ENCODE measurements at places on chromosomes 2 and 18.
A peak's percentile ranks its signal among the peaks of the same experiment; 100 is the strongest.

GRCh38 chr2:11514081-11514730 is 19.6 kb upstream of the GREB1 start:
- DNase-seq, result no peak

- DNase-seq, result no peak
Measured at GRCh38 chr2:161036926-161037325, 123.3 kb upstream of the TANK start.

- no peak for DNase-seq
Measured at GRCh38 chr18:50439460-50440015, 64.7 kb downstream of the SKA1 start.

DNA sequence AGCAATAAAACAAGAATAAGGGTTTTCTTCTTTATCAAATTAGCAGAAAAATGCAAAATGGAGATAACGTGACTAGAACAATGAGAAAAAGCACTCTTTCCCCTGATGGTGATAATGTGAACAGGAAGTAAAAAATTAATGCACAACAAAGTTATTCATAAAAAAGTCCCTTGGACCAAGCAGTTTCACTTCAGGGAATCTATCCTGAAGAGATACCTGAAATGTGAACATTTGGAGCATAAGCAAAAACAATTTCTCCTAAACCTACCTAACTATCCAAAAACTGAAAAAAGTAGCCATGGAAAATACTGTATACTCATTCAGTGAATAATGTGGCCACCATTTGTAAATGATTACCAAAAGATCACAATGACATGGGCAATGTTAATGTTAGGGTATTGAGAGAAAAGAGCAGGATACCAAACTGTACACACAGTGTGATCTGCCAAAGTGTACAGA is 48.7 kb downstream of the TRIP12 start:
- DNase-seq, result no peak

DNA sequence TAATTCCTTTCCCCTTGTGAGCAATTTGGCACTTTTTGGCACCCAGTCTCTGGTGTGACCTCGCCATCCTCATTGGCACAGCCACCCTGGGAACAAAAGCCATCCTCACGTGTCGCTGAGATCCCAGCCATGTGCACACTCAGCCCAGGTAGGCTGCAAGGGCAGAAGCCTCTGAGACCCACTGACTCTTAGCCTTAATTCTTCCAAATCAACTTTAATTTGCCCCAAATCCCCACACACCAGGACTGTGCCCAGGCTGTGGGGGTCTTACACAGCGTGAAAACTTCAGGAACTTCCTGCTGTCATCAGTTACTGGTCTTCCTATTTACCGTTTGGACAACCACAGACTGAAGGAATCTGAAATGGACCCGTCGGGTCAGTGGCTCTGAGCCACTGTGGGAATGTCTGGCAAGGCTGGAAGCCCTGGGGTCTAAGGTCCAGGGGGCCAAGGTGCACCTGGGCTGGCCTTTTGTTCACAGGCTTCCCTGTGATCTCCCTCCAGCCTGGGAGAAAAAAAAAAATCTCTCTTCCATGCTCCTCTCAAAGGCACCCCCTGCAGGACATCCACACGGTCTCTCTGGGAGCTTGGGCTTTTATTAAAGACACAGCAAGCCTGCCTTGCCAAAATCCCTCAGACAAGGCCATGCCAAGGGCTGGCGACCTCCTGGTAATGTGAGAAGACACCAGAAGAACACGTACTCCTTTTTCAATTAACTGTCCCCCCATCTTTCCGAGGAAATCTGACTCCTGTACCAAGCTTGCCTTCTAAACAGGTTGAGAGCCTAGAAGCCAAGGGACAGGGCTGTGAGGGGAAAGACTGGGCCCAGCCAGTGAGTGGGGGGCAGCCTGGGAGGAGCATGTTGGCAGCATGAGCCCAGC is 42.1 kb upstream of the LAPTM4A start:
- peak; percentile 38 for DNase-seq
